ENCODE measurements at places on chromosomes 4 and X. TPM values are rescaled to one million over a fixed set of nuclear protein-coding genes. Genes with fewer than 3 reads are reported as not detected.

DCAF8L2 gene
- total RNA-seq = not detected

TASL gene
- 0.75 TPM for total RNA-seq

MAGED4B gene
- total RNA-seq = 1.3 TPM

APLN gene
- not detected for total RNA-seq

DOK7 gene
- total RNA-seq = not detected

AGTR2 gene
- total RNA-seq = not detected

TRAPPC2 gene
- 21.4 TPM for total RNA-seq

SORCS2 gene
- not detected for total RNA-seq

FANCB gene
- total RNA-seq = 1.5 TPM

TCEAL2 gene
- 0.59 TPM for total RNA-seq

- peaks cover 14% of the 10 kb centered on the region for H3K4me1 ChIP-seq
- H3K36me3 ChIP-seq = peaks cover 7% of the 10 kb centered on the region
- H3K27me3 ChIP-seq = no peaks in the 10 kb centered on the region
- no peak overlapping the region for H3K27ac ChIP-seq
- no peak for DNase-seq
Observed at GRCh38 chr4:74157154-74157553, 764 bp upstream of the MTHFD2L start.

- peak; percentile 34 for DNase-seq
- peaks cover 6% of the 10 kb centered on the region for H3K4me1 ChIP-seq
- H3K36me3 ChIP-seq = no peaks in the 10 kb centered on the region
- H3K4me3 ChIP-seq = peak overlapping the region; percentile 63
- no peak overlapping the region for H3K27ac ChIP-seq
- no peaks in the 10 kb centered on the region for H3K27me3 ChIP-seq
Observed at GRCh38 chrX:81120936-81121371, 80.8 kb downstream of the HMGN5 start.

GRCh38 chr4:115249808-115250207 lies 136.4 kb upstream of the NDST4 start:
- DNase-seq = no peak
- H3K4me3 ChIP-seq = no peak overlapping the region

DNA sequence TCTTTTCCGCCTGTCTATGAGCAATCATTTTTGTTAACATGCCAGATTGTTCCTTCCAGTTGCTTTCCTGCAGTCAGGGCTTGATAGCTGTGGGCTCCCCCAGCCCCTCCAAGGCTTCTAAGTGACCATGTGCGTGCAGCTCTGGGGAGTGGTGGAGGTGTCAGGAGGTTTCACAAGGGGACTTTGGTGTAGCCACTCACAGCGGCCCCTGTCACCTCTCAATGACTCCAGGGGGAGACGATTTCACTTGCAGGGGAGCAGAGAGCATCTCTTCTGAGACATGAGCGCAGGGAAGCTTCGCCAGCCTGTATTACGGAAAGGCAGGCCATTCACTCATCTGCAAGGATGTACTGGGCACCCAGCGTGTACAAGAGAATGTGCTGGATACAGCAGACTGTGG lies 3.1 kb upstream of the GPR78 start:
- H3K36me3 ChIP-seq = no peaks in the 10 kb centered on the region
- H3K27ac ChIP-seq = no peak overlapping the region
- H3K27me3 ChIP-seq = peaks cover 11% of the 10 kb centered on the region
- DNase-seq = no peak
- no peaks in the 10 kb centered on the region for H3K4me1 ChIP-seq

DNA sequence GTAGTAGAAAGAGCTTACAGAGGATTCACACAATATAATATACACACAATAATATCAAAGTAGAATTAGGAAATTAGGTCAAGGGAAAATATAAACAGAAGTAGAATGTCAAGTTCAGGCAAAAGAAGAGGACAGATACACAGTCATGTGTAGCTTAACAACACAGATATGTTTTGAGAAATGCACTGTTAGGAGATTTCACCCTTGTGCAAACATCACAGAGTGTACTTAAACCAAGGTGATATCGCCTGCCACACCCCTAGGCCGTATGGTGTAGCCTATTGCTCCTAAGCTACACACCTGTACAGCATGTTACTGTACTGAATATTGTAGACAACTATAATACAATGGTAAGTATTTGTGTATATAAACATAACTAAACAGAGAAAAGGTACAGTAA lies 110.0 kb upstream of the EDNRA start:
- no peaks in the 10 kb centered on the region for H3K4me1 ChIP-seq
- no peak overlapping the region for H3K4me3 ChIP-seq
- no peak overlapping the region for H3K27ac ChIP-seq
- DNase-seq = no peak
- no peaks in the 10 kb centered on the region for H3K36me3 ChIP-seq

DNA sequence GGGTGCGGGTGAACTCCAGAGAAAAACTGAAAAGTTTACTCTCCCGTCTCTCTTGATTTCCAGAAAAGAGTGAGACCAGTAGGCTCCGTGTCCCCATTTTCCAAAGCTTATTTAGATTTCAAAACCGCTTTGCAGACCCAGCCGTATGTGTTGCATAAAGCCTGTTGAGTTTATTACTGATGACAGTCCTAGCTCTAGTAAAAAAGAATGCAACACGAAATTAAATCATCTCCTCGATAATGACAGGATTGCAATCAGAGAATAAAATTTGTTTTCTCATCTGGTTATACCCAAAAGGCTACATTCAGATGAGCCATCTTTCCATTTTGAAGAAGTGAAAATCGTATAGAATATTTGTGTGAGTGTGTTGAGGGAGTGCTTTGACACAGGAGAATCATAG lies 16.1 kb upstream of the VCX3A start:
- H3K4me3 ChIP-seq = no peak overlapping the region
- H3K36me3 ChIP-seq = no peaks in the 10 kb centered on the region
- DNase-seq = no peak
- H3K4me1 ChIP-seq = no peaks in the 10 kb centered on the region
- H3K27ac ChIP-seq = no peak overlapping the region
- H3K27me3 ChIP-seq = no peaks in the 10 kb centered on the region

DNA sequence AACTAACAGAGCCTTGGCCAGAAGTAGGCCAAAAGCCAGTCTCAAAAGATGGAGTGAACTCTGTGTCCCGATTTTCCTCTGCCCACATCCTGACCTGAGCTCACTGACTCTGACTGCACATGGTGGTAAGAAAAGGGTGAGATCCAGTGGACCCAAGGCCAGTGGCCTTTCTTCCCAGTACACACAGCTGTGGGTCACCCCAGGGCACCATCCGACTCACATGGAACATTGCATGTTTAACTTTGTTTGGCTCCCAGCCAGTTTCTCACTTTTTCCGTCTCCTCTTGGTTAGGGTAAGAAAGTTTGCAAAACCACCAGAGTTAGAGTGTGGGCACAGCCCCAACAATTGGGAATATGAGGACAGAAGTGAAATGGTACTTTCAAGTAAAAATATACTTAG lies 69.8 kb downstream of the GAB1 start:
- no peaks in the 10 kb centered on the region for H3K4me1 ChIP-seq
- no peak overlapping the region for H3K27ac ChIP-seq
- no peak overlapping the region for H3K4me3 ChIP-seq
- H3K36me3 ChIP-seq = no peaks in the 10 kb centered on the region

GRCh38 chr4:88818631-88819470 lies 121.2 kb upstream of the NAP1L5 start:
- peak; percentile 68 for DNase-seq
- H3K27ac ChIP-seq = no peak overlapping the region
- no peaks in the 10 kb centered on the region for H3K27me3 ChIP-seq
- no peak overlapping the region for H3K4me3 ChIP-seq
- H3K36me3 ChIP-seq = no peaks in the 10 kb centered on the region

- H3K36me3 ChIP-seq = no peaks in the 10 kb centered on the region
- H3K4me3 ChIP-seq = no peak overlapping the region
- no peaks in the 10 kb centered on the region for H3K4me1 ChIP-seq
Observed at GRCh38 chr4:10492464-10492863, 35.2 kb upstream of the ZNF518B start.

DNA sequence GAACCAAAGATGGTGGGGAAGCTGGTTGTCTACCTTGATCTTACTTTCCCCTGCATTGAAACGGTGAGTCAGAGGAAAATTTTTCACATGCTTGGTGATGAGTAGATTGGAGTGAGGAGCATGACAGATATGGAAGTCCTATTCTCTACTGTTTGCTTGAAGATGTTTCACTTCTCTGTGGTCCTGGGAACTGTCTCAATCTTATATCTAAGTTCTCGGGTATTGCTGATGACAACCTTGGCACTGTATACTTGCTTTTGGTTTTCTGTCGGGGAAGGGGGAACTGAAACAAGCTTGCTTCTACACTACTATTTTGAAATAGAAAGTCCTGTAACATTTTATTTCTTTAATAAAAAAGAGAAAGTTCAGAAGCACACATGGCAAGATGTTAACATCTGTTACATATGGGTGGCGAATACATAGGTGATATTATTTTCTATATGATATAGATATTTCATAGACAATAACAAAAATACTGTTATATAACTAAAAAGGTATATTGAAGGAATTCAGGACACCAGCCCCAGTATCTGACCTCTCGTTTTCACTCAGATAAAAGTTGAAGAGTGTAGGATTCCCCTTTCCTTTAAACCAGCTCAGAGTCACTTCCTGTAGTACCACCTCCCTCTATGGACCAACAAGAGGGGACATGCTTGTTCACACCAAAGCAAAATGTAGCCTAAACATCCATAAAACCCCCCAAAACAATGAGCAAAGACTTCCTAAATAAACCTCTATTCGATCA lies 88.8 kb downstream of the FMR1NB start:
- peaks cover 4% of the 10 kb centered on the region for H3K27me3 ChIP-seq
- no peak overlapping the region for H3K27ac ChIP-seq
- DNase-seq = no peak

- H3K4me3 ChIP-seq = no peak overlapping the region
- no peaks in the 10 kb centered on the region for H3K4me1 ChIP-seq
- H3K27me3 ChIP-seq = no peaks in the 10 kb centered on the region
Observed at GRCh38 chrX:18696653-18697052, 10.8 kb upstream of the PPEF1 start.

DNA sequence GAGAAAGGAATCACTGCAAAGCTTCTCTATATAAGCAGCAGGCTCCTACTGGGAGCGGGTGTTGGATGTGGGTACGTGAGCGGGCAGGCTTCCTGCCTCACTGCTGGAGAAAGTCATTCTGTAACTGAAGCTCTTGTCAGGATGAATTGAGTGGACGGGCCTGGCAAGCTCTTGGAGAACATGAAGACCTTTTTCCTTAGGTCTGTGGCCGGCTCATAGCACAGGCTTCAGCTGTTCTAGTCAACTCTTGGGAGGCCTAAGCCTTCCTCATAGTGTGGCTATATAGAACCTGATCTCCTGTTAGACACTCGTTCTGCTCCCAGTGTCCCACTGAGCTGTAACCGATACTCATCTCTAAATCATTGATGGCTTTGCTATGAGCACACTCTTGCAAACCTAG lies 108.2 kb upstream of the GPC4 start:
- H3K4me1 ChIP-seq = no peaks in the 10 kb centered on the region
- H3K27me3 ChIP-seq = no peaks in the 10 kb centered on the region
- no peak for DNase-seq
- no peak overlapping the region for H3K4me3 ChIP-seq

DNA sequence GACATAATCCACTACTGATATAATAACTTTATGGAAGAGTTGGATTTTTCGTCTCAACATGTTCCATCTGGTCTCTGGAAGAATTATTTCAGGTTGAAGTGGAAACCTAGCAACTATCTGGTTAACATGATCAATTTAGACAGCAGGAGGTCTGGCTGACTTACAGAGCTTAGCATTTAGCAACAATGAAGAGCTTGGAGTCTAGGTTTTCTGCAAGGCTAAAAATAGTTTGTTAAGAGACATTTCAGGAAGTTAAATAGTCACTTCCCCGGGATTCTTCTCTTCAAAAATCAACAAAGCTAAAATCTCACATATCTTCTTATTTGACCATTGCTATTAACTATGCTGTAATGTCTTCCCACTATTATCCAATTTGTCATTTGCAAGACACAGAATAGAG lies 418.6 kb upstream of the DIPK2B start:
- H3K36me3 ChIP-seq = no peaks in the 10 kb centered on the region
- no peaks in the 10 kb centered on the region for H3K4me1 ChIP-seq

DNA sequence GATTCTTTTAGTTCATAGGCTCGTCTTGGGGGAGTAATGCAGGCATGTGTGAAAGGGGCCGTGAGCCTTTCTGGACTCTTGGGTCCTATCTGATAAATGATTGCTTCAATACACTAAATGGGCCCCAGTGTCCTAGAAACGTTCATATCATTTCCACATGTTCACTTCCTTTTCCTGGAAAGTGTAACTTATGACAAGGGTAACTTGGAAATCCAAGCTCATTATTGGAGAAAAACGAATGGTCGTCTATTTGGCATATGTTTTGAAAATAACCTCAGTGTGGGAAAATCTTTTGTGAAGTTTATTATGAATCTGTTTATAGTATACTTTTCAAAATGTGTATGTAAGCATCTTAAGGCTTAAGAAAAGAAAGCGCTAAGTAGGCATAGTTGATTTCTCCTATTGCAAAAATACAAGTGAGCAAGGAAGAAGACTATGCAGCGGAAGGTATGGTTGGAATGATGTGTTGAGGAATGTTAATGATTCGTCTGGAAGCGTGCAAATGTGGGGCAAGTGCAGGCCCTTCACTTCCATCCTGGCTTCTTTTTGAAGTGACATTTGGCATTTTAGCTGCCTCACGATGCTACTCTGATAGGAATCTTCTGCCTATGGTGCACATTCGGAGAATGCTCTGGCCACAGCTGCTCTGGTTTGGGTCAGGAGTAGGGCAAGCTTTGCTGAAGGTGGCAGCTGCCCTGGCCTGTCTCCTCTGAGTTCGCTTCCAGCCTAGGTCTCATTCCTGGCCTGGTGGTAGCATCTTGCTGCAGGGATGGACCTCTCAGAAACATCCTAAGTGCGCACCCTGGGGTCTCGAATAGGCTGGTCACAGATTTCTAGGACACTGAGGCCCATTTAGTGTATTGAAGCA lies 49.5 kb upstream of the STOX2 start:
- DNase-seq = no peak
- no peaks in the 10 kb centered on the region for H3K36me3 ChIP-seq
- H3K27ac ChIP-seq = no peak overlapping the region
- no peak overlapping the region for H3K4me3 ChIP-seq
- H3K27me3 ChIP-seq = no peaks in the 10 kb centered on the region
